ENCODE measurements at places on chromosomes 5 and 9.
A peak's percentile ranks its signal among the peaks of the same experiment; 100 is the strongest.

GRCh38 chr9:134179595-134179917 is 15.2 kb upstream of the RNU6ATAC start:
- no peaks in the 10 kb centered on the region for H3K36me3 ChIP-seq
- peaks cover 51% of the 10 kb centered on the region for H3K4me1 ChIP-seq
- peaks cover 14% of the 10 kb centered on the region for H3K27me3 ChIP-seq
- H3K4me3 ChIP-seq = no peak overlapping the region
- no peak for DNase-seq

- H3K4me1 ChIP-seq = no peaks in the 10 kb centered on the region
- H3K27ac ChIP-seq = no peak overlapping the region
- H3K36me3 ChIP-seq = no peaks in the 10 kb centered on the region
- H3K4me3 ChIP-seq = no peak overlapping the region
- no peak for DNase-seq
- H3K27me3 ChIP-seq = no peaks in the 10 kb centered on the region
Measured at GRCh38 chr9:91017245-91017644, 215.6 kb downstream of the SYK start.

- no peaks in the 10 kb centered on the region for H3K27me3 ChIP-seq
- H3K36me3 ChIP-seq = no peaks in the 10 kb centered on the region
- H3K27ac ChIP-seq = no peak overlapping the region
- no peaks in the 10 kb centered on the region for H3K4me1 ChIP-seq
- no peak for DNase-seq
Measured at GRCh38 chr9:14958989-14959388, 48.8 kb upstream of the FREM1 start.

GRCh38 chr9:108603141-108603540 is 252.6 kb downstream of the ACTL7B start:
- no peak overlapping the region for H3K27ac ChIP-seq
- no peak for DNase-seq
- H3K27me3 ChIP-seq = no peaks in the 10 kb centered on the region
- no peaks in the 10 kb centered on the region for H3K4me1 ChIP-seq

DNA sequence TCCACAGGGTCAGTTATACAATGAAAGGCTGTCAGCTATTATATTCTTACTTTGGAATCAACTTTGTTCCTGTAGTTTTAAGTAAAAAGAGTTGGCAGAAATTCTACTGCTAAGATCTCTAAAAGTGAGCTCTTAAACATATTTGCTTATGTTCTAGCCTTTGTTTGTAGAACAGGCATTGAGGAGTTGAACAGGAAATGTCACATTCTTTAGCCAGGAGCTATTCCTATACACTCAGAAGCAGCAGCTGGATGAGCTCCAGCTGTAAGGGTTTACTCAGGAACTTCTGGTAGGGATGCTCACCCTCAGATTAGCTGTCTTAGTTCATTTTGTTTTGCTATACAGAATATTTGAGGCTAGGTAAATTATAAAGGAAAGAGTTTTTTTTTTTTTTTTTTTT is 22.4 kb upstream of the SPINK14 start:
- no peak overlapping the region for H3K4me3 ChIP-seq
- H3K27ac ChIP-seq = no peak overlapping the region
- H3K27me3 ChIP-seq = no peaks in the 10 kb centered on the region
- peak; percentile 61 for DNase-seq
- no peaks in the 10 kb centered on the region for H3K4me1 ChIP-seq

Data from mesenchymal stem cell (in vitro differentiated cells and primary cell).